Lower leg skin (tissue), 4 donors: ENCODE measurements at places on chromosomes 1 and 21. TPM values are rescaled to one million over a fixed set of nuclear protein-coding genes. Genes with fewer than 3 reads are reported as not detected.

- no peak for DNase-seq
Observed at GRCh38 chr1:209838537-209838936, 10.8 kb downstream of the UTP25 start.

GRCh38 chr21:25640202-25640942 is 1.3 kb downstream of the JAM2 start:
- no peak for DNase-seq

GRCh38 chr1:164440232-164440631 is 118.8 kb upstream of the PBX1 start:
- no peak for DNase-seq

Gene HNRNPU
- total RNA-seq, result 197 TPM

GRCh38 chr1:25500694-25501093 is 42.7 kb upstream of the LDLRAP1 start:
- no peak for DNase-seq

Gene CCDC18
- 8.9 TPM for total RNA-seq

DNA sequence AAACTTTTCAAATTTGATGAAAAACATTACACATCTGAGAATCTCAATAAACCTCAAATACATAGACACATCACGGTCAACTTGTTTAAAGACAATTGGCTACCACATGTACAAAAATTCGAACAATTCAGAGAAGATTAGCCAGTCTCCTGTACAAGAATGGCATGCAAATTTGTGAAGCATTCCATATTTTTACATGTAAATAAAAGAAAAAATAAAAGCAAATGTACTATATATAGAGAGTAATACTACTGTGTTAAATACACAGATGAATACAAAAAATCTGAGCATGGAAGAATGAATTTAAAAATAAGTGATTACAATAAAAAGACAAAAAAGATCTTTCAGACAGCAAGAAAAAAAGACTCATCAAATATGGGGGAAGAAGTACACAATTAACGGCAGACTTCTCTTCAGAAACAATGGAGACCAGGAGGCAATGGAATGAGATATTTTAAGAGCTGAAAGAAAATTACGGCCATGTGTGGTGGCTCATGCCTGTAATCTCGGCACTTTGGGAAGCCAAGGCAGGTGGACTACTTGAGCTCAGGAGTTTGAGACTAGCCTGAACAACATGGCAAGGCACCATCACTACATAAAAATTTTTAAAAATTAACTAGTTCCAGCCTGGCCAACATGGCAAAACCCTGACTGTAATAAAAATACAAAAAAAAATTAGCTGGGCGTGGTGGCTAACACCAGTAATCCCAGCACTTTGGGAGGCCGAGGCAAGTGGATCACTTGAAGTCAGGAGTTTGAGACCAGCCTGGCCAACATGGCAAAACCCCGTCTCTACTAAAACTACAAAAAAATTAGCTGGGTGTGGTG is 23.2 kb downstream of the HAX1 start:
- no peak for DNase-seq

DNA sequence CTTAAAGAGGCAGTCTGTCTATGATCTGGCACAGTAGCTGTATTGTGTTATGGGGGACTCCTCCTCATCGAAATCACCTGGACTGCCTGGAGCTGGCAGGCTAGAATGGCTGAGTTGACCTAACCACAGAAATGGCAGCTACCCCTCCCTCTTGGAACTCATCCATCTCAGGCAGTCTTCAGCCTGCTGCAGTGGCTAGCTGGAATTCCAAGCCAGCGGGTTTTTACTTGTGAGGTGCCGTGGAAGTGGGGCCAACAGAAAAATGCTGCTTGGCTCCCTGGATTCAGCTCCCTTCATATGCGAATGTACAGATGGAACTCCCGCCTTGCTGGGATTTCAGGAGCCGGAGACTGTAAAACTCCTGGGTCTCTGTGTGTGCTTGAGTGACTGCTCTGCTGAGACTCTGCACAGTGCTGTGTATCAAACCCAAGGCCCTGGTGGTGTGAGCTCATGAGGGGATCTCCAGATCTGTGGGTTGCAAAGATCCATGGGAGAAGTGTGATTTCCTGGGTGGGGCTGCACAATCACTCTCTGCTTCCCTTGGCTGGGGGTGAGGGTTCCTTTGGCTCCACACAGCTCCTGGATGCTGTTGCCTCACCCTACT is 316.9 kb downstream of the CTH start:
- DNase-seq, result no peak

DNA sequence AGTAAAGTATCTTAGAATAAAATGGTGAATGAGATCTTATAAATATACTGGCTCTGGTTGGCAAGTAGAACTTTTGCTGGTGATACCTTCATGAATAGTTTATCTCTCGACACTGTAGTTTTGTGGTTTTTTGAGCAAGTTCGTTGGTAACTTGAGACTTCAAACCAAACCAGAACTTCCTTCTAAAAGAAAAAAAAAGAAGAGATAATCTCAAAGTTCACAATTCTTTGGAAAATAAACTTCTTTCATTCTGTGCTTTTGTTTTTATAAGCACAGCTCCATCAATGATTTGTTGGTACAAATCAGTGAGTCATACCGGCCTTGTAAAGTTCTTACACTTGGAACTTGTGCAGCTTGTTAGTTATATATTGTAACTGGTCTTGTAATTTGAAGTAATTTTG is 2.3 kb downstream of the HIPK1 start:
- DNase-seq, result no peak

- no peak for DNase-seq
Observed at GRCh38 chr21:35984654-35985361, 75.5 kb downstream of the SETD4 start.

- DNase-seq, result no peak
Observed at GRCh38 chr1:198201956-198202784, 45.4 kb downstream of the NEK7 start.

Gene TFF3
- 9.2 TPM for total RNA-seq

DNA sequence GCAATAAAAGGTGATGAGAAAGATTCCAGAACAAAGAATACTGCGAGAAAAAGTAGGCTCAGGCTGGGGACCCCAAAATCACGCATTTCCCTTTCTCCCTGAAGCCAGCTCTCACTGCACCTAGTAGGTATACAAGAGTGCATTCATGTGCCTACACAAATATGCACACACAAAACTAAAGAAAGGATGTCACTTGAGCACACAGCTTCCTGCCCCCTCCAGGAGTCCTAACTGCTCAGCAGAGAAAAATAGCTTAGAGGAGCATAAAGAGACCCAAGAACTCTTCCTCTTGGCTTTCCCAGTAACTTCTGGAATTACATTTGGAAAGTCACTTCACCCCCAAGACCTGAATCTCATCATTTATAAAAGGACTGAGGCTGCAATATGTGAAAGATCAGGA is 38.0 kb downstream of the JAK1 start:
- no peak for DNase-seq

DNA sequence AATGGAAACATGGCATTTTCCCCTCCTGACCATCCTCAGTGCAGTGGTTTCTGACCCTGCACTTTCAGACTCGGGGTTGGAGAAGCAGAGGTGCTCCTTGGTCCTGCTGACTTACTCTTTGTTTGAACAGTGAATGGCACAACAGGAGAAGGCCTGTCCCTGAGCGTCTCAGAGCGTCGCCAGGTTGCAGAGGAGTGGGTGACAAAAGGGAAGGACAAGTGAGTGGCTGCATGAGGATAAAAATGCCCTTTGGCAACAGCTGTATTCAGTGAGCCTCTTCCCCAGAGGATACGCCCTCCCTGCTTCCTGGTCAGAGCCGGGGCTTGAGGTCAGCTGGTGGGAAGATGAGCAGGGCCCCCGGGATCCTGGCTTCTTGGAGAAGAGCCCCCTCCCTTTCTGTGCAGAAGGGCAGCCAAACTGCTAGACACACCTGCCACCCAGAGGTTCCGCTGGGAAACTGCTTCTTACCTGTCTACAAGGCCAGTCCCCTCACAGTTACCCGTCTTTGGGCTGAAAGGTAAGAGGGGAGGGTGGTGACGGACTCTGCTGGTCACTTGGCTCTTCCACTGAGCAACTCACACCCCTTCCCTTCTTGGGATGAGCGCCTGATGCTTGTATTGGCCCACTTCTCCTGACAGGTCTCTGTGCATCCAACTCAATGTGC is 16.6 kb downstream of the NPL start:
- DNase-seq, result no peak

Gene GNG12
- 113 TPM for total RNA-seq

Gene SLC9C2
- total RNA-seq, result not detected

DNA sequence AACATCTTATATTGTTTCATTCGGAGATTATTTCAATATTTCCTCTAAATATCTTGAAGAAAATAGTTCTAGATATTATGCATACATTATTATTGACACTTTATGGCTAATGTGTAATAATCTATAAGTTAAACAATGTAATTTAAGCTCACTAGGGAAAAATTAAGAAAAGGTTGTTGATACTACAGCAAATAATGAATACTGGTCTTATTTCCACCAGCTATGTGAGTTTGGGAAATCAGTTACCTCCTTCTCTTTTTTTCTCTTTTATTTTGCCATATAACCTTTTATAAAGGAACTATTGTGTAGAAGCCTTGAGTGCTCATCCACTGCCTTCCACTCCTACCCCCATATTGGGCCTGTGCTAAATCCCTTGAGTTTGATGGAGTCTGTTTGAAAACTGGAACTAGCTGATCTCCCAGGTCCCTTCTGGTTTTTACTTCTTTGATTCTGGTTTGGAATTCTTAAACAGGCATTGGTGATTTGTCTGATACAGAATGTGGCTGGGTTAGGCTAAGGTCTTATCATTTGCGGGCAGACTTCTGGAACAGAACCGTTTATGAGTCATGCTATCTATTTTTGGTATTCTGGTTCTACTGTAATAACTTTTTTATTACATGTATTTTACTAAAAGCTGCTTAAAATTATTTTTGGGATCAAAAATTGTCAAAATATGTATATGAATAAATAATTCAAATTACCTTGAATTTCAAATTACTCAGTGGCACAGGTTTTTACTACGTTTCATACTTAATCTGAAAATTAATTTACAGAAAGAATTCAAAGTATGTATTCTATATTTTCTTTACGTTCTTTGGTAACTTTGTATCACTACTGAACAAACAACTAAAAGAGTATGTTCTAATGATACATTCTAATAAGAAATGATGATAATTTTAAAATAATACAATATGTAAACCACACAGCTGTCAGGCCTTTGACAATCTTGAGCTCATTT is 5.0 kb upstream of the CDC14A start:
- no peak for DNase-seq

Gene LIPI
- total RNA-seq, result not detected

DNA sequence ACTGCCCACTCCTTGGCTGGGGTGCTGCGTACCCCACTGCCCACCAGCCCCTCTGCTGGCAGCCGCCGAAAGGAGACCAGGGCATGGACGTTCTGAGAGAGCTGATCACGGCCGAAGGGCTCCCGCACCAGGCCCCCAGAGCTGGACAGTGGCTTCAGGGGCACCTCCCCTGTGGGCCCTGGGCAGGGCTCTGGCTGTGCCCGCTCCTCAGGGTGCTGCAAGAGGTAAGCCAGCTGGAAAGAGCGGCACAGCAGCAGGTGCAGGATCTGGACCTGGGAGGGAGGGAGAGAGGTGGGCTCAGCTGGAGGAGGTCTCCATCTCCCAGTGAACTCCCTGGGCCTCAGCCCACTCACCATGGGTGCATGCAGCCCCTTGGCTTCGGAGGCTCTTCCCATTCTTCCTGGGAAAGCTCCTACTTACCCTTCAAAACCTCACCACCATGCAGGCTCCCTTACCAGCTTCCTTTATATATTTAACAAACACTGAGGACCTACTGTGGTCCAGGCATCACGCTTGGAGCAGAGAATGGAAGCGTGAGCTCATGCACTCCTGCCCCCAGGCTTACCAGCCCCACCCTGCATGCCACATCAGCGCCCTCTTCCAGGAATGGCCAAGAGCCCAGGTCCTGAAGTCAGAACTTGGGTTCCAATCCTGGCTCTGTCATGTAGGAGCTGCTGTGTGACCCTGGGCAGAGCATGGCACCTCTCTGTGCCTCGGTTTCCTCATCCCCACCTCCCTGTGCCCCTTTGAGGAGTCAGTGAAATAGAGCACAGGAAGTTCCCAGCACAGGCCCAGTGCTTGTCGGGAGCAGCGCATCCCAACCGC is 6.8 kb upstream of the KIF17 start:
- peak; percentile 79 for DNase-seq
